ENCODE measurements at places on chromosomes 4 and X.

DNA sequence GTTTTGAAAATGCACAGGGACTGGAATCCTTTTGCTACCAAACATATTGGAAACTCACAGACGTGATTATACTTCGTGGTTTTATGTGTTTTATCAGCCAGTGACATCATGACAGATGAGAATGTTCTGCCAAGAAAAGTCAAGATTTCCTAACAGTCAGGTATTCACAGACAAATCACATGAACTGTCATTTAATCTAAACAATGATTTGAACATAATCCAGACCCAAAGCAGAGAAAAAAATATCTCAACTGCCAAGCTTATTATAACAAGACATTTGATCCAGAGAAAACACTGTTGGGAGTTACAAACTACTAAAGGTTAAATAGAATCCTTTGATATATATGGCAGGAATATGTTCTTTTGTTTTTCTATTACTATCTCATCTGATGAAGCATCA lies 635.9 kb upstream of the FRG1 start:
- DNase-seq, result no peak

DNA sequence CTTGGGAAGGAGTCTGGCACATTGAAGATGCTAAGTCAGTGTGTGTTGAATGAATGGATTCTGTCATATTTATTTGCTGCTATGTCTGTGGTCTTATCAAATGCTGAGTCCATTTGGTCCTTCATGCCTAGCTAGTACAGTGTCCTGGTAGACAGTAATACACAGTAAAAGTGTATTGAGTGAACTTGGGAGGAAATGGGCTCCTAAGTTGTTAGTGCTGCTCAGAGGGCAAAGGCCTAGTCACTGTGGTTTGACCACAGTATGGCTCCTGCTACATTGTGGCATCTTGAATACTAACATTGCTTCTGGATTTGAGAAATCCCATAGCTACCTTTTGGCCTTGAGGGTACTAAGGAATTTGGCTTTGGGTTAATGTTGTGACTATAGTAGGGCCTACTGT lies 33.9 kb downstream of the MTM1 start:
- no peak for DNase-seq

DNA sequence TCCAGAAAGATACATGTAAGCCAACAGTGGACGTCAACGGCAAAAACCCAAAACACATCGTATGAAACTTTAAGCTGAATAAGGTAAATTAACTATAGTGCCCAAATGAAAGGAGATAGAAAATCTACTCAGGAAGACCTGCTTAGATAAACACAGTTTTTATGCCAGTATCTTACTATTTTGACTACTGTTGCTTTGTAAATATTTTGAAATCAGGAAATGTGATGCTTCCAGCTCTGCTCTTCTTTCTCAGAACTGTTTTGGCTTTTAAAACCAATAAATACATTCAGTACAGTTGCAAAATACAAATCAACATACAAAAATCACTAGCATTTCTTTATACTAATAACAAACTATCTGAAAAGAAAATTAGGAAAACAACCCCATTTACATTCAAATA lies 83.8 kb downstream of the SMARCA5 start:
- DNase-seq, result no peak

GRCh38 chrX:49960061-49960460 lies 37.7 kb downstream of the CLCN5 start:
- DNase-seq, result no peak

DNA sequence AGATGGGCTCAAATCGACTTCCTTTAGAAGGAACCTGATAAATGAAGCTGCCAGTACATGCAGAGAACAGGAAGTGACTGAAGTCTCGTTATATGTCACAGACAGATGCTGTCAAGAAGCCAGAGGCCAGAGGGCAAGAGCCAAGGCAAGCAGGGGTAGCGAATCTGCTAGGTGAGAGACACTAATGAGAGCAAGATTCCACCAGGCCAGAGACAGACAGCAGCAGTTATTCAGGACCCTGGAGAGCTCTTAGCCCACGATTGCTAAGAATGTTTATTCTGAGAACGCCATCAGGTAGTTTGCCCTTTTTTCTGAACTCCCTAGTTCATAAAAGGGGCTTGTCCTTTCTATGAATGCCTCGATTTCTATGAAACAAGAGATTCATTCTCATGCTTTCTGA lies 73.7 kb downstream of the BEND2 start:
- peak; percentile 1 for DNase-seq

DNA sequence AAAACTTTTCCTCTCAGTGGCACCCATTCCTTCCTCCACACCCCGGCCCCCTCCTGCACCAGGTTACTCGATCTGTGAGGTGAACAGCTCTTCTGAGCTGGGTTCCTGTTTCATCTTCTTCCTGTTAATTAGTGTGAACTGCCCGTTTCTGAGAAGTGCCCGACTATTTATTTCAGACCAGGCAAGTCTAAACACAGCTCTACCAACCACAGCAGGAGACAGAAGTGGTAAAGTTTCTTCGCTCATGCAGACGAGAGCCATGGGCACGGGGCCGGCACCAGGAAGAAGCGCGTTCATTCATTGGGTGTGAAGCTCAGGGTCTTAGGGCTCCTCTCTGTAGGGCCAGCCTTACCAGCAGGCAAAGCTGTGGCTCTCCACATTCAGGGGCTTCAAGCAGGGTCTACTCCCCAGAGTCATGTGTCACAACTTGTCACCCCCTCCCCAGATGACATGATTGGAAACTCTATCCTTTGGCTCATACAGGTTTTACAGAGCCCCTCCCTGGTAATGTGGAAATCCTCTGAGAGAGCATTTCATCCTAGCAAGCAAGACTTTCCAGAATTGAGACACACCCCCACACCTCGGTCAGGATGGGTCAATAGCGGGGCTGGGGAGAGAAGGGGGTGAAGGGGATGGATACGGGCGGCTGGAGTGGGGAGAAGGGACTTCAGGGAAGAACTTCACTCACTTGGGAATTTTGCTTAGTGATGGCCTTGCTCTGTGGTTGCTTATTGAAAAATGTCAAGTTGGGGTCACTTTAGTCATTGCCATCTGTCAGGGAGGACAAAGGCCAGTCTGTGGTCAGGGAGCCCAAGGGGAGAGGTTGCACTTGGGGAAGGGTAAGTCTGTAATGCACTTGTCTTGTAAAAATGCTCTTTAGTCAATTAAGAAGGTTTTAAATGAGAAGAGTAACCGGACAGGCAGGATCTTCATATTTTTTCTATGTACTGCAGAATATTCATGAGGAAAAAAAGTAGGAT lies 121.6 kb upstream of the TRIM2 start:
- DNase-seq, result no peak

GRCh38 chr4:6701371-6701770 lies 7.7 kb downstream of the S100P start:
- peak; percentile 63 for DNase-seq

- no peak for DNase-seq
Measured at GRCh38 chr4:140719022-140719421, 37.2 kb downstream of the TBC1D9 start.

Data from HuH-7 (cell line).